Urothelium cell line (cell line): ENCODE measurements at places on chromosomes 4 and X.

DNA sequence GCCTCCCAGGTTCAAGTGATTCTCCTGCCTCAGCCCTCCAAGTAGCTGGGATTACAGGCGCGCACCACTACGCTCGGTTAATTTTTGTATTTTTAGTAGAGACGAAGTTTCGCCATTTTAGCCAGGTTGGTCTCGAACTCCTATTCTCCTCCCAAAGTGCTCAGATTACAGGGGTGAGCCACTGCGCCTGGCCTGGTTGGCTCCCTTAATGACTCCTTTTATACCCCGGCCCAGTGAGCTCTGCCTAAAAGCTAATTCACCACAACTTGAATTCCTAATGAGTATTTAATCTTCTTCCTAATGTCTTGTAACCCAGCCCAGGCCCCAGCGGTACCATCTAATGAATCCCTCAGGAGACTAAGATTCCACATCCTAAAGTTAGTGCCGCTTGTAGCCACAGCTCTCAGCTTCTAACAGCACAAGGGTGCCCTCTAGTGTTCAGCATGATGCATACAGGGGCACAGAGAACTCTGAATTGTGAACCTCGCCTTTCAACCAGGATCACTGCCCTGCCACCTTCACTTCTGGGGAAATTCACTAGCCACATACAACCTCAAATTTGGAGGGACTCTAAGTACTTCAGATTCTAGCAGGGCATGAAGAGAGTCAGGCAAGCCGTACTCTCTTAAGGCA is 89.5 kb downstream of the OR13H1 start:
- peak; percentile 17 for DNase-seq

- DNase-seq = no peak
Observed at GRCh38 chrX:155127465-155127864, 56.2 kb downstream of the BRCC3 start.

DNA sequence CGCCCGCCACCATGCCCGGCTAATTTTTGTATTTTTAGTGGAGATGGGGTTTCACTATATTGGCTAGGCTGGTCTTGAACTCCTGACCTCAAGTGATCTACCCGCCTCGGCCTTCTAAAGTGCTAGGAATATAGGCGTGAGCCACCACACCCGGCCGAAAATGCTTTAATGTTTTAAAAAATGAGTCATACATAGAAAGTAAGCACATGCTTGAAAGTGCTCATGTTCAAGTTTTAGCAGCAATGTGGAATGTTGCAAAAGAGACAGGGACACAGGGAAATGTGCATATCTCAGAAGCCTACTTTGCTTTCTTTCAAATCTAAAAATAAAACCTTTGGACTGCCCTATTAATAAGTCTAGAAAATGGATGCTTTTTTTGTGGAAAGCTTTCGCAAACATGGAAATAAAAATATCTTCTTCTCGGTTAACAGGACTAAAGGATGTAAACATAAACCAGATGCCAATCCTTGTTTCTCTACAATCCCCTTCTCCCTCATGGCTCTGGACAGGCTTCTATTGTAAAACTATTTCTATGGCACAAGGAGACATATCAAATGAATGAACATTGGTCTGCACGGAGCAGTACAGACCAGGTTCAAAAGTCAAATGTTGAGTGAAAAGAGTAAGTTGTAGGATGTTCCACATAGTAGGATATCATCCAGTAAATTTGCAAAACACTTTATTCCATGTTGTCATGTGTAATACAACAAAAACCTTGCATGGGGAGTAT is 15.0 kb downstream of the MECP2 start:
- no peak for DNase-seq

DNA sequence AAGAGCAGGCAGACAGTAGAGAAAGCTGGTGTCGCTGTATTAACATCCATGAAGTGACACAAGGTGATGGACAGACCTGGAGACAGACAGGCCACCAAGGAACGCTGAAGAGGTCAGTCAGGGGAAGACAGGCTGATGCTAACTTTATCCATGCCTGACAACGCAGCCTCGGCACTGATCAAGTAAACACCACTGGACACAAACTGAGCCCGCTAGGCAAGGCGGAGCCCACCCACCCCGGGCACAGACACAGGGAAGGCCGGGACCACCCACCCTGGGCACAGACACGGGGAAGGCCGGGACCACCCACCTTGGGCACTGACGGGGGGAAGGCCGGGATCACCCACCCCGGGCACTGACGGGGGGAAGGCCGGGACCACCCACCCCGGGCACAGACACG is 18.8 kb downstream of the PPP2R3B start:
- no peak for DNase-seq

DNA sequence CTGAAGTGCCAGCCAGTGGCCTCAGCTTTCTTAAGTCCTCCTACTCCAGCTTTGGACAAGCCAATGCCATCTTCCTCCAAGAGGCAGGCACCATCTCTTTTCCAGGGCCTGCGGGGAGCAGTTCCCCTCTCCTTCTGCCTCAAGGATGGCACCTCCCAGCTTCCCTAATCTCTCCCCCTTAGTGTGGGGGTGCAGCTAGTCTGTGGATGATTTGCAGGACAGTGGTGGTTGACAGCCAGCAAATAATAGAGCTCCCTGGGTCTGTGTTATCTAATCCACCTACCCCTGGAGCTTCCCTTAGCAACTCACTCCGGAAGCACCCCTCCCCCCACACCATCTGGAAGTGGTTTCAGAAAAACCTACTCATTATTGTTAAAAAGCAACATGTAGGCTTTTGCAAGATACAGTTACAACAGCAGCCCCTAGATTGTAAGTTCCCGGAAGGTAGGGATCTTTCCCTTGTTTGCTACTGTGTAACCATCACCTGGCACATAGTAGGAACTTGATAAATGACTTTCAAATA is 247.1 kb downstream of the BCOR start:
- DNase-seq = no peak

GRCh38 chr4:170758988-170759387 is 669.2 kb upstream of the AADAT start:
- DNase-seq = no peak

DNA sequence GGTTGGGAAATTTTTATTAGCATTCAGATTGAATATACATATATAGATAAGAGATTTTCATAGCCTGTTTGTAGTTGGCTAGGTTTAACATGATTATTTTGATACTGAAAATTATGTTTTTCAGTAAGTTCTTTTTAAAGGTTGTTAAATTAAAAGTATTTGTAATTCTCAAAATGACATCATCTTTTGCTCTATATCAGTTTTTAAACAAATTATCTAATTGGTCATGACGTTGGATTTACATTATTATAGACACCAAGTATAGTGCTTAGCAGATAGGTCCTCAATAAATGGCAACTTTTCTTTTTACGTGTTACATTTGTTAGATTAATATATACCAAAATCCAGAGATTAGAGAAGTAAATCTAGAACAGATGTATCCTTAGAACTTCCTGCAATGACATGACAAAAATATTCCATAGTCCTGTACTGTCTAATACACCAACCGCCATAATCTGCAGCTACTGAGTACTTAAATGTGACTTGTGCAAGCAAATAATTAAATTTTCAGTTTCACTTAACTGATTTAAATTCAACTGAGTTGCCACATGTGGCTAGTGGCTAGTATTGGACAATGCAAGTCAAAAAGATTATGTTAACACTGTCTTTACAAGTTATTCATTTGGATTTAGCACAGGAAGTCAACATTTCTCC is 1613.1 kb upstream of the TENM3 start:
- no peak for DNase-seq

DNA sequence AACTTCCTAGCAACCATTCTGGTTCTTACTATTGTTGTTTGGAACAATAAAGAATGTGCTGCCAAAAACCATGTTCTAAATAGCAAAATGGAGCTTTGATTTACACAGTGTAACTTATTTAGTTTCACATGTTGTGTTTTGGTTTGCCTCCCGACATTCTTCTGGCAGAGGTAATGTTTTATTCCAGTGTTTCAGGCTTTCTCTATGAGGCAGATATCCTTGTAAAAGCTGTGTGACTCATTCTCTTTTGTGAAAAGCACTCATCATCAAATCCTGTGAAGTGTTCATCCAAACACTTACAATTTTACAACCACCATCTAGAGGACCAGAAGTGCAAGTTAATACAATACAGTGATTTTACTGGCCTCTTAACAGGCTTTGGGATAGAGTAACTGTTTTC is 219.0 kb upstream of the GIMD1 start:
- DNase-seq = peak; percentile 35

DNA sequence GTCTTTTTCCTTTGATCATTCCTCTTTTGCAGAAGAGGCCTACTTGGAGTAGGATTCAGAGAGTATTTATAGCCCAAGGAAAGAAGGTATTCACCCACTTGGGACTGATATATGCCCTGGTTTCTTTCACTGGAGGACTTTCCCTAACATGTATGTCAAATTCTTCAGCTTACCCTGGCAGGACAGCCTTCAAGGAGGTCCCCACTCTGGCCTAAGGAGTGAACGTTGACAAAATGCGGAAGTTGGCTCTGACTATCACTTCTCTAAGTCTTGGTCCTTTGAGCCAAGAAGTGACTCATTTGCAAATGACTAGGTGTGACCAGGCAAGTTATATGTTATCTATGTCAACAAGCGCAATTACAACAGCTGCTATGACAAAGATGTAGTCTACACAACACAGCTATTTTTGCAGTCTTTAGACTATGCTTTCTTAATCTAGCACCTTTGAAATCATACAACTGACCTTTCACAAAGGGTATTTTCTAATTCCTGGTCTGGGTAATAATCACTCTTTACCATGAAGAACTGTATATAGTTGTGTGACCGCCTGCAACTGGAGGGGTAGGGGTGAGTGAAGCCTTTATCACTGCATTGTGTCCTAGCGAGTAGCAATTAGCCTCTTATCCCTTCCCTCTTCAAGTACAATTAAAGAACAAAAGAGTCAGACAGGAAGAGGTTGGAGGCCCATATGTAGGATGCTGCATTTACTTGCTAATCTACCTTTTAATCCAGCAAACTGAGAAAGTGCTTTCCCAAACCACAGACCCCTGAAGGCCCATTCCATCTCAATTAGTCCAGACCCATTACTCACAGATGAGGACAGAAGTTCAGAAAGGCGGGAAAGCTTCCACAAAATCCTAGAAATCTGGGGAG is 50.1 kb downstream of the RASGEF1B start:
- DNase-seq = no peak

DNA sequence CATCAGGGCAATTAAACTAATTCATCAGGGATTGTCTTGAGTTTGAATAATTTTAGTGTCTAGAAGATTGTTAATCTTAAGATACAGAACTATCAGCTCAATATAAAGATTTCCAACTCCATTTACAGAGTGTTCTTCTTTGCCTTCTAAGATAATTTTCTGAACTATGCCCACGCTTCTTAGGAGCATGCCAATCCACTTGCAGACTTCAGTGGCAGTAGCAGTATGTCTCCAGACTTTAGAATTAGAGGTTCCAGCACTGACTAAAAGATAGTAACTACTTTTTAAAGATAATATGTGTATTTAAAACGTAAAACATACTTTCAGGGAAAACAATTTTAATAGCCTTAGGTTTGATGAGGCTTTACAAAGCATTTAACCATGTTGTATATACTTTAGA is 34.2 kb upstream of the GALNT7 start:
- no peak for DNase-seq

- no peak for DNase-seq
Observed at GRCh38 chr4:174663216-174663615, 140.9 kb upstream of the HPGD start.

- DNase-seq = peak; percentile 5
Observed at GRCh38 chrX:46710425-46710824, 48.5 kb downstream of the SLC9A7 start.

- no peak for DNase-seq
Observed at GRCh38 chrX:67328476-67328875, 215.3 kb upstream of the AR start.

- no peak for DNase-seq
Observed at GRCh38 chrX:28651186-28651585, 63.9 kb downstream of the IL1RAPL1 start.

GRCh38 chr4:10115271-10115796 is 1.3 kb downstream of the WDR1 start:
- DNase-seq = no peak

DNA sequence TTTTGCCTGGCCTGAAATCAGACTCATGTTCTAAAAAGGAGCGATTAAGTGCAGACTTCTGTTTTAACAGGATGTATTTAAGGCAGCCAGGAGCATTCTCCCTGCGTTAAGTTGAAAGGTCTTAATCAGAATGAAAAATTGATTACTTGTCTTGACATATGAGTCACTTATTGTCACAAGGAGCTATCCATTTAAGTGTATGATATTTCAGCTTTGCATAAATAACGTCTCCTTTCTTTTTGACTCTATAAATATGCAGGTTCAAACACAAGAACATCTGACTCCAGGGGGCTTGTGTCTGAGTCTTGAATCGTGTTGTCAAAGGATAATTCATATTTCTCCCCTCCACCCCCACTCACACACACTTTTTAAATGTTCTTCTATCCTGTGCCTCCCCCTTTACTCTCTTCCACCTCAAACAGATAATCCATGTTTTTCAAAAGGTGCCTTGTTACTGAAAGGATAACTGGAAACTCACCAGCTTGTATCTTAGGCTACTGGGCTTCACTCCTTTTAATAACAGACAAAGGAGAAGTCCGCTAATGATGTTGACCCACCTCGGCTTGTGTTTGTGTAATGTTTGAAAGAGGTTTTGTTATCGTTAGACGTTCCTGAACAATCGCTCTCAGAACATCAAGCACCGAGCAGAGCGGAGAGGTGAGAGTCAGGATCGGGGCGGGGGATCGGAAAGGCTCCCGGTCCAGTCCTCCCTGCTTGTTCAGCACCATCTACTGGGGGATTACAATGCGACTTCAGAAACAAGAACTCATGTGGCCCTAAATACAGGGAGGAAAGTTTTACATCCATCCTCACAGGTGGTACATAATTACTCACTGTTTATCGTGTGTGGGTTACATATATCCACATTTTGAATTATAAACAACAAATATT is 107.5 kb upstream of the RPL34 start:
- DNase-seq = peak; percentile 68

- DNase-seq = no peak
Observed at GRCh38 chr4:60808726-60809485, 391.2 kb upstream of the ADGRL3 start.

GRCh38 chrX:78555401-78555980 is 103.6 kb downstream of the RTL3 start:
- no peak for DNase-seq

- no peak for DNase-seq
Observed at GRCh38 chr4:174362340-174362739, 78.6 kb downstream of the CEP44 start.

- no peak for DNase-seq
Observed at GRCh38 chr4:139978692-139979091, 175.3 kb downstream of the MAML3 start.
